ENCODE measurements at places on chromosomes 4 and X. TPM values are rescaled to one million over a fixed set of nuclear protein-coding genes. Genes with fewer than 3 reads are reported as not detected.

TLR6 gene
- total RNA-seq, result 6.6 TPM

RIPPLY1 gene
- total RNA-seq, result not detected

WAS gene
- 155 TPM for total RNA-seq

NRK gene
- not detected for total RNA-seq

AR gene
- 0.12 TPM for total RNA-seq

DCAF12L1 gene
- not detected for total RNA-seq

APBB2 gene
- total RNA-seq, result 0.48 TPM

LIN54 gene
- total RNA-seq, result 28.7 TPM

DKK2 gene
- not detected for total RNA-seq

Measured in activated naive CD4-positive, alpha-beta T cell treated with anti-CD3 and anti-CD28 coated beads, Interleukin-2, amount 10 ng/mL, durations not matched to agents 5 hours and 36 hours (primary cell).